Umbilical cord (tissue), 2 donors: ENCODE measurements at places on chromosomes 12 and 14.

GRCh38 chr14:95286645-95287044, 33.1 kb downstream of the CLMN start:
- no peak for DNase-seq

- DNase-seq, result no peak
These were observed 38.4 kb downstream of the IRF2BPL start for GRCh38 chr14:76990084-76990483.

- DNase-seq, result no peak
These were observed 1154.8 kb downstream of the TMEM121 start for GRCh38 chr14:106681161-106681560.

DNA sequence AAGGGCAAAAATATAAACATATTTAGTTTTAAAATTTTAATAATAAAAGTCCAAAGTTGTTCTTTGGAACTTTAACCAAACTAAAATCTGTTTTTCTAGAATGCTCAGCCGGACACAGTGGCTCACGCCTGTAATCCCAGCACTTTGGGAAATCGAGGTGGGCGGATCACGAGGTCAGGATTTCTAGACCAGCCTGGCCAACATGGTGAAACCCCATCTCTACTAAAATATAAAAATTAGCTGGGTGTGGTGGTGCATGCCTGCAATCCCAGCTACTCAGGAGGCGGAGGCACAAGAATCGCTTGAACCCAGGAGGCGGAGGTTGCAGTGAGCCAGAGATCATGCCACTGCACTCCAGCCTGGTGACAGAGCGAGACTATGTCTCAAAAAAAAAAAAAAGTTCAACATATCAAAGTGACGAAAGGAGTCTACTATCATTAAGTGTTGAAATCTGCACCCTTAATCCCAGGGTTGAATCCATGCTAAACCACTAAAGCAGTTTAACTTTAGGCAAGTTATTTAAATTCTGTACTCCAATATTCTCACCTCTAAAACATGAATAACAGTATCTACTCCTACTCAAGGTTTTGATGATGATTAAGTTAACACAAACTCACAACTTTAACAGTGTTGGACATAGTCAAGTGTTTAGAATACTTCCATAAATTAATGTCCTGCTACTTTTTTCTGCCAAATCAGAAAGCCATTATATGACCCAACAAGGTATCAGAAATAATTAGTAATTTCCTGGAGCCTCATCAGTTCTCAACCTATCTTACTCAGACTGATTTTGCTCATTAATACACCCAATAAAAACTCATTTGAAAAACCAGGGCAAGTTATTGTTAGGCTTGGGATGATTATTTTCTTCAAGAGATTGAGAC, 11.0 kb downstream of the HNRNPC start:
- DNase-seq, result no peak

- DNase-seq, result peak; percentile 93
These were observed 50.3 kb upstream of the DICER1 start for GRCh38 chr14:95207475-95208233.

GRCh38 chr12:109625749-109626377, 52.3 kb downstream of the MVK start:
- DNase-seq, result no peak

DNA sequence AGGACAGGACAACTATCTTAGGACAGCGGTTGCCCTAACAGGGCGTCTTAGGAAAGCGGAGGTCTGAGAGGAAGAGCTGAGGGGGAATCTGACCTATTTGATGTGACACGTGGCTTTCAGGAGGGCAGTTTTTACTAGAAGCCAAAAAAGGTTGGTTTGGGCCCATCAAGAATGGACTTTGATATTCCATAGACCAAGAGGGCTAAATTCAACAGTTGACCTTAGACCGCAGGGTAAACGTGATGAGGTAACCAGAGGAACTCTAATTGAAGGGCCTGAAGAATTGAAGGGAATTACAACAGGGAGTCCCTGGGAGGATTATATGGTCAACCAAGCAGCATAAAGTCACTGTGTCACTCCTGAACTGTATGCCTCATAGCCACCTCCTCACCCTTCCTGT, 11.5 kb downstream of the C1S start:
- no peak for DNase-seq

- DNase-seq, result no peak
These were observed 1154.5 kb downstream of the AACS start for GRCh38 chr12:126219654-126220279.
